Common myeloid progenitor, CD34-positive (primary cell): ENCODE measurements at places on chromosomes 7 and 10.
A peak's percentile ranks its signal among the peaks of the same experiment; 100 is the strongest.

DNA sequence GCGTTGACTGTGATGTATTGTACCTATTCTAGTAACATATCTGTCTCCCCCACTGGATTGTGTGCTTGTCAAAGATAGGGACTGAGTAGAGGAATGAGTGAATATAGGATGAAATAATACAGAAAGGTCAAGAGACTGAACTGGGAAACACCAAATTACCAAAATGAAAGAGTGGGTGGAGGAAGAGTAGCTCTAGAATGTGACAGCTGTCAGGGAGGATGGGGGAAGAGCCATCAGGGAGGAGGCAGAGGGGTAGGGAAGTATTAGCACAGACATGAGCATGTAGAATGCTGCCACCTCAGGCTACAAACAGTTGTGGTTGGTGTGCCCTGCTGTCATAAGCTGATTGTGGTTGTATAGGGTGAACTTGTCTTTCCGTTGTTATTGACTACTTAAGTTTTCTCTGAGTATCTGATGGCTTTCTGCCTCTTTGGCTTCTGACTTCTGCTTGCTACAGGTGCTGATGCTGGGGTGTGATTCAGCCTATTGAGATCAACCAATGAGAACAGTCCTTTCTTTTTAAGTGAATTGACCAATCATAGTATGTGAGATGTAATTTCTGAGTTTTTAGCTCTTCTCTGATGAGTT lies 5.6 kb downstream of the CCSER2 start:
- DNase-seq: peak; percentile 93

DNA sequence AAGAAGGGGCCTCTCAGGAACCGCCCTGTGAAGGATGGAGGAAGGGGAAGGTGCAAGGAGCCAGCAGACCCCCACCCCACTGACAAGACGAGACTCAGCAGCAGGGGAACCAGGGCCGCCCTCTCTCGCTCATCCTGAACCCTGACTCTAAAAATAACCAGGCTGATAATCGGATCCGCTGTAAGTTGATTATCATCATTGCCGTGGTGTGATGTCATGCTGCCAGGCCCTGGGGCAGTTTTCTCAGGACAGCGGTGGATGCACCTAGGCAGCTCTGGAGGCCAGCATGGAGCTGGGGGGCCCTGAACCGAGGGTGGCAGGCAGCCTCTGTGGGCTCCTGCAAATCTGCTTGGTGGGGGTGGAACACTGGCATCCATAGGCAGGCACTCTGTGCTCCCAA lies 7.9 kb downstream of the RET start:
- no peak for DNase-seq

GRCh38 chr7:70356085-70356786 lies 758.0 kb downstream of the AUTS2 start:
- no peak for DNase-seq

DNA sequence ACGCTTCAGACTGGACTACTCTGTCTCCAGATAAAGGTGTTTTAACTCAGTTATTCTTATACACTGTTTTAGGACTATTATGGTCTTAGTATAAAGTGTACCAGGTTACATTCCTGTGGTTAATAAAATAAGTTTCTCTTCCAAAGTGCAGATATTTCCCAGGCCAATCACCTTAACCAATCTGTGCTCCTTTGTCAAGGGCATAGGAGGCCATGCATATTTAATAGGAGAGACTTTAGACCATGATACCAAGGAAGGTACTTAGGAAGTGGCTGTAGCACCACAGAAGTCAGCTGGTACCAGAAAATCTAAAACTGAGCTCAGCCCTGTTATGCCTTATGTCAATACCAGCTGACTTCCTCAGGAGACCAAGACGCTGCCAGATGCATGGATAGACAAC lies 226.5 kb upstream of the TMEM72 start:
- DNase-seq: no peak

DNA sequence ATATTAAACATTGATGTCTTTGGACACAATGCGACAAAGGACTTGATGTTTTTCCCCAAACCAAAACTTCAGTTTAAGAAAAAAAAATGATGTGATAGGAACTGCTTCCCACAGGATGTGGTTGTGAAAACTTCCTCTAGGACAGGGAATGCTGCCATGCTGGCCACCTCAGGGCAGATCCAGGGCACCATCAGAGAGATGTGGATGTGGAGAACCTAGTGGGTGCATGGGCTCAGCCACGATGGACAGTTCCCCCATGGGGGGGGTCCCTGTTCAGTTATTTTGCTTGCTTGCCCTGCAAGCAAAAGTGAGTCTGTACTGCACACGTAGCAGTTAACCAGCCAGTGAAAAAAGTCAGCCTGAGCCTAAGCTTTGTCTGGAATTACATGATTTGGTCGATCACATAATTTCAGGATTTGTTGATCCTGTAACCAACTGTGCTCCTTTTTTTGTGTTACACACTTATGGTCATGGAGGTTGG lies 36.3 kb downstream of the LAMB4 start:
- DNase-seq: no peak

DNA sequence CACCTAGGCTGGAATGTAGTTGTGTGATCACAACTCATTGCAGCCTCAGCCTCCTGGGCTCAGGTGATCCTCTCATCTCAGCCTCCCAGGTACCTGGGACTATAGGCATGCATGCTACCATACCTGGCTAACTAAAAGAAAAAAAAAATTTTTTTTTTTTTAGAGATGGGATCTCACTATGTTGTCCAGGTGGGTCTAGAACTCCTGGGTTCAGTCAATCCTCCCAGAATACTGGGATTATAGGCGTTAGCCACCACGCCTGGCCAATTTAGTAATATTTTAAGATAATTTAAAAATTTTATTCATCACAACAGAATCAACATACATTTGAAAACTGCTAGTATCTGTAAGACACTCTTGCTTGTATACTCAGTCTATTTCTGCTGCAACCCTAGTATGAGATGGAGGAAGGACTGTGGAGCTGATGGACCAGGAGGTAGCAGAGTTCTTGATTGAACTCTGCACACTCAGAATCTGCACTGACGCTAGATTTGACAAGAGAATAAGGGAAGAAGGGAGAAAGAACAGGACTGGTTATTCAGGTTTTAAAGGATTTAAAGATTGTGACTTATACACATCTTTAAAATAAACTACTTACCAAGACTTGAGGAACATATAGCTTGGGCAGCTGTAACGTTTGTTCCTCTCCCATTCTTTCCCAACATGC lies 57.6 kb downstream of the VCL start:
- no peak for DNase-seq

- DNase-seq: no peak
Measured at GRCh38 chr7:44667190-44667589, 60.8 kb downstream of the OGDH start.

DNA sequence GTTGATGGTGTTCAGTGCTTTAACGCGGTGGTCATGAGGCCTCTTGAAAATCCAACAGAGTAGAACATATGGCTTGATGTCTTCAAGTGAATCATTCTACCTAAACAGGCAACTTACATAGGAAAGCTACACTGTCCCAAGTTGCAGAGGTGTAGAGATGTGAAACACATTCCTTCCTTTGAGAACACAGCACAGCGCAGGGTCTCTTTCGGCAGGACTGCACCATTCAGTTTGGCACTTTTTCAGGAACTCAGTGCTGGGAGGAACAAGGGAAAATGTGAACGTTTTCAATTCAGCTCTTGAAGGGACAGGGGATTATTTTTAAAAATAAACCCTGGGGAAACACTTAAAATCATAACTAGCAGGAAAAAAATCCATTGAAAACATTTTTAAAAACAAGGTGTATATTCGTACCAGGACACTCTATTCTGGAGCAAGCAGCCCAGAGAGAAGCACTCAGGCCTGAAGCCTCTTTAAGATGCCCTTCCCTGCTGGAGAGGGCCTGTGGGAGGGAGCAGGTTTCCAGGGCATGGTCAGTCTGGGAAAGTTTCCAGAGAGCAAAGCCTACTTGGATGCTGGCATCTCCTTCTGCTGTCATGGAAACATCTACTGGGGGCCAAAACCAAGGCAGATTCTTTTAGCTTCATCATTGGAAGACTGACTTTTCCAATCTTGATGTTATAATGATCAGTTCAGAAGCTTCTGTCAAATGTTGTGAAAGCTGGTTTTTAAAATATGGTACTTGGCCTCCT lies 60.4 kb upstream of the NPVF start:
- no peak for DNase-seq

- DNase-seq: no peak
Measured at GRCh38 chr7:158470336-158470735, 117.3 kb downstream of the PTPRN2 start.

GRCh38 chr10:132593389-132593788 lies 55.8 kb downstream of the INPP5A start:
- peak; percentile 54 for DNase-seq

- DNase-seq: no peak
Measured at GRCh38 chr7:158492367-158492764, 95.3 kb downstream of the PTPRN2 start.

- DNase-seq: no peak
Measured at GRCh38 chr7:43612599-43613589, 30.0 kb downstream of the STK17A start.

DNA sequence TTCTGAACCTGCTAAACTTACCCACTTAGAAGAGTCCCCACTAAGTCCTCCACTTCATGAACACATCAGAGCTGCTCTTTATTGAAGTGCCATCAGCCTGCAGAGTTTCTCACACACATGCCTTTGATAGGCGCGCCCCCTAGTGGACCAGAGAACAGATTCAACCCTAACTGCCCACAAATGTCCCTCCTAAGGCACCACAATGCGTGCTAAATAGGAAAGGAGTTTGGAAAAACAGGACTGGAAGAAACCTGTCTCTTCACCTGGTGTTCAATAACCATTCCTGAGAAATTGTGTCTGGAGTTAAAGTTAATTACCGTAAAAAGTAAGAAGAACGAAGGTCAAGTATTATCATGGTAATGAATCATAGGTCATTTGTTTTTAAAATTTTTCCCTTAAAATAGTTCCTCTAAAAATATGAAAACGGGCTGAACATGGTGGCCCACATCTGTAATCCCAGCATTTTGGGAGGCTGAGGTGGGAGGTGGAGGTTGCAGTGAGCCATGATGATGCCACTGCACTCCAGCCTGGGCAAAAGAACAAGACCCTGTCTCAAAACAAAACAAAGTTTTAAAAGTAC lies 249.7 kb downstream of the ELMO1 start:
- DNase-seq: peak; percentile 79

DNA sequence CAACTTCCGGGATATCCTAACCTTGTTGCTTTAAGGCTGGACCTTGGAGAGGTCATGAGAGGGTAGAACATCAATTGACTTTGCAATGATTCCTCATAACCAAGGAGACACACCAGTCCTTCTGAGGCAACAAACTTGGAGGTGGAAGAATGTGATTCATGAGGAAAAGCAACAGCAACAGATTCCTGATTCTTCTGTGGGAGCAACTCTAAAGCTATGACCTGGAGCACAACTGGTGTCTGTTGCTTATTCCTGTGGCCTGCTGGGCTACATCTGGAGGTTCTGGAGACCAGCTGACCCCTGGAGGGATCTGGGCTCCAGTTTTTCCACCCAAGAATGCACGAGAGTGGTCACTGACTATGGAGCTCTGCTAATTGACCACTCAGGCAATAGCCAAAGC lies 116.6 kb downstream of the CREB5 start:
- DNase-seq: no peak

GRCh38 chr7:93923296-93923695 lies 1.8 kb downstream of the GNG11 start:
- no peak for DNase-seq

- DNase-seq: no peak
Measured at GRCh38 chr7:28731092-28731658, 227.0 kb downstream of the TRIL start.

GRCh38 chr7:43700646-43701499 lies 28.4 kb downstream of the COA1 start:
- no peak for DNase-seq
